ENCODE measurements at places on chromosomes 2 and 18.

DNA sequence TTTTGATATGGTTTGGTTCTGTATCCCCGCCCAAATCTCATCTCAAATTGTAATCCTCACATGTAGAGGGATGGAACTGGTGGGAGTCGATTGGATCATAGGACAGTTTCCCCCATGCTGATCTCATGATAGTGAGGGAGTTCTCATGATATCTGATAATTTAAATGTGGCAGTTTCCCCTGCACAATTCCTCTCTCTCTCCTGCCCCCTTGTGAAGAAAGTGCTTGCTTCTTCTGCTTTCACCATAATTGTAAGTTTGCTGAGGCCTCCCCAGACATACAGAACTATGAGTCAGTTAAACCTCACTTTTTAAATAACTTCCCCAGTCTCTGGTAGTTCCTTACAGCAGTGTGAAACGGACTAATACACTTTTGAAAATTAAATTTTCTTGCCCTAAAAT is 12.3 kb upstream of the KCNJ3 start:
- no peak for DNase-seq

- no peak for DNase-seq
These were observed 311.6 kb upstream of the NRP2 start for GRCh38 chr2:205370726-205371125.

GRCh38 chr2:59567151-59567550 is 986.3 kb downstream of the BCL11A start:
- DNase-seq = no peak

DNA sequence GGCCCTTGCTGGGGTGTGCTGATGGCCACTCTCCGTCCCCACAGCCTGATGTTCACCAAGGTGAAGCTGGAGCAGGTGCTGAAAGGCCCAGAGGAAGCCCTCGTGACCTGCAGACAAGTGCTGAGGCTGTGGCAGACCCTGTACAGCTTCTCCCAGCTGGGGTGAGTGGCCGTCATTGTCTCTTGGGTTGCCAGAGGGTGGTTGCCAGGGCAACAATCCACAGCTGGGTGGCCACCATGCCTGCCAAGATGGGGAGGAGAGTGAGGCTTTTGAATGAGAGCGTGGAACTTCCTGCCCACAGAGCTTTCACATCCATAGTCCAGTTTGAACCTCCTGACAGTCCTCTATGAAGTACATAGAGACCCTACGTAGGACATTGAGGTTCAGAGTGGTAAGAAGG is 108.8 kb downstream of the STPG4 start:
- DNase-seq = peak; percentile 72

DNA sequence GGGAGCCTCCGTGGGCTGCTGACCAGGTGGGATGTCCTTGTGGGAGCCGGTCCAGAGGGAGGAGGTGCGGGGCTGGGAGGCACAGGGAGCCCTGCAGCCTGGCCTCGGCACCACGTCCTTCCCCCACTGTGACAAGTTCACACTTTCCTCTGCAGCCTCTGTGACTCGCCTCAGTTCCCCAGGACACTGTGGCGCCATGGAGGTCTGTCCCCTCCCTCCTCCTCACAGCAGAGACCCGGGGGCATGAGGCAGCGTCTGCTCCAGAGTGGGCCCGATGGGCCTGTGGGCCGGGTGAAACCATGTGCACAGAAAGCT is 27.3 kb upstream of the KCNG2 start:
- DNase-seq = no peak

DNA sequence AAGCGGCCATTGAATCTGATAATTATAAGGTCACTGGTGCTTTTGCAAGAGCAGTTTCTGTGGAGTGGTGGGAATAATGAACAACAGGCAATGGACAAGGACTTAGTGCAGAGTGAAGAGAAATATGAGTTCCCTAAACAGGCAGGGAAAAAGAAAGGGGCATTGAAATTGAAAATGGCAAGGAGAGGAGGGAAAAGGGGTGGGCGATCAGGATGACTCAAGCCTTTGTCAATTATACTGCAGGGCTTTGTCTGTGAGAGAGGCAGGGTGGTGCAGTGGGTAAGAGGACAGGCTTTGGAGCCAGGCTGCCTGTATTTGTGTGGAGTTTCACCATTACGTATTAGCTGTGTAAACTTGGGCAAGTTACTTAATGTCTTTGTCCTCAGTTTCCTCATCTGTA is 29.5 kb upstream of the PAIP2B start:
- peak; percentile 36 for DNase-seq

GRCh38 chr2:108926561-108927380 is 62.2 kb downstream of the EDAR start:
- no peak for DNase-seq

DNA sequence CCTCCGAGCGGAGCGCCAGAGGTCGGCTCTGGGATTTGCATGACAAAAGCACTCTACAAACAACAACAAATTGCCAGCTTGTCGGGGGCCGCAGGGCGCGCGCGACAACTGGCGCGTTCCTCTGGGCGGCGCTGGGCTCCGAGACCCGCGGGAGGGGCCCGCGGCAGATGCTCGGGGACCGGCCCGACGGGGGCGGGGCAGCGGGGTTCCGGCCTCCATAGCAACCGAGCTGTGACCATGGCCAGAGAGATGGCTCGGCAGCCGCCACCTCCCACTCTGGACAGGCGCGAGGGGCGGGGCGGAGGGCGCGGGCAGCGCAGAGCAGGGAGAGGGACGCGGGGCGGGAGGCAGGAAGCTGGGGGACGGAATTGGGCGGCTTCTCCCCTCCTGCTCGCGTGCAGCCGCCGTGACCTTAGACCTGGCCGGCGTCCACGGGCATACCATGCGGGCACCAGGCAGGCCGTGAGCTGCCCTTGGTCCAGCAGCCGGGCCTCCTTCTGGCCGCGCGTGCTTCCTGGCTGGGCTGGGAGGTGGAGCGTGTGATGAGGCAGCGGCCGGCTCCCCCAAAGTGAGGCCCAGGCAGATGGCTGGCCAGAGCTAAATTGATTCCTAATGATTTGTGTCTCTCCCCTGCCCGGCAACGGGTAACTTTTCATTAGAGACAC is 171.5 kb downstream of the CELF4 start:
- DNase-seq = peak; percentile 95

- peak; percentile 45 for DNase-seq
These were observed 17.9 kb downstream of the CAPN10 start for GRCh38 chr2:240604291-240604938.

- no peak for DNase-seq
These were observed 292.7 kb downstream of the BCL11A start for GRCh38 chr2:60260639-60261296.

- no peak for DNase-seq
These were observed 27.1 kb upstream of the ICOS start for GRCh38 chr2:203909261-203909967.

DNA sequence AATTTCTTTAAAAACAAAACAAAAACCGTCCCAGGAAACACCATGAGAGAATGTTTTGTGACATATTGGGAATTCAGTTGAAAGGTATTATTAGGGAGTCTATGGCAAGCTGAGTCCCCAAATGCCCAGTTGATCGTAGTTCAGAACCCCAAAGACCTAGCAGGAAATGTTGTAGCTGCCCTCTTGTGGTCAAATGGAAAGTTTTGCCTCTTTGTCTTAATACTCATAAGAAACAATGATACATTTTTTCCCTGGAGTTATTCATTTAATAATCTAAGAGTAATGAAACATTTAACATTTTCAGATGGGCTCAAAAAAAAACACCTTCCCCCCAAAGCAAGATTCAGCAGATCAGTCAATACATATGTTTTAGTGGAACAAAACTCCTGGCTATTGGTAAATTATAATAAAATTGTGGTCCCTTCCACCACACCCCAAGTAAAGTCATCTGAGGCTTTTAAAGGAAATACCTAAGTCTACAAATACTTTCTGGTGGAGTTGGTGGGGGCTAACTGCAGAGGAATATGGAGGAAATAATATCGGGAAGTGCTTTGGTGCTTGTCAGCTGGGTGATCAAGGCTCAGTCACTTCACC is 37.8 kb upstream of the EFEMP1 start:
- DNase-seq = no peak

GRCh38 chr2:8543060-8543382 is 138.8 kb upstream of the ID2 start:
- no peak for DNase-seq

DNA sequence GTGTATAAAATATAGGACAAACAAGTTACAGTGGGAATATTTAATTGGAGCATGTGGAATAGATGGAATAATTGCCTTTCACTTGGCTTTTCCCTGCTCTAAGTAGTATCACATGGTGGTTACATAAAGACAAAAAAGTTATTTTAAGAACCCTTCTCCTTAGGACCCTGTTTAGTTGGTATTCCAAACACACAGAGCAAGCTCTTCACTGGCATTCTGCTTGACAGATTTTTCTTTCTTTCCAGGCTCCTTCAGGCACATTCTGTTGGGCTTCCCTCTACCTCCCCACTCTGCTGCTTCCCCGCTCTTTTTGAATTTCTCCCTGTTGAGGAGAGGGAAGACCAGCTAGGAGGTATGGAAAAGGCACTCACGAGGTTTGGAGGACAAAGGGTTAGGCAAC is 29.0 kb upstream of the DARS1 start:
- no peak for DNase-seq

DNA sequence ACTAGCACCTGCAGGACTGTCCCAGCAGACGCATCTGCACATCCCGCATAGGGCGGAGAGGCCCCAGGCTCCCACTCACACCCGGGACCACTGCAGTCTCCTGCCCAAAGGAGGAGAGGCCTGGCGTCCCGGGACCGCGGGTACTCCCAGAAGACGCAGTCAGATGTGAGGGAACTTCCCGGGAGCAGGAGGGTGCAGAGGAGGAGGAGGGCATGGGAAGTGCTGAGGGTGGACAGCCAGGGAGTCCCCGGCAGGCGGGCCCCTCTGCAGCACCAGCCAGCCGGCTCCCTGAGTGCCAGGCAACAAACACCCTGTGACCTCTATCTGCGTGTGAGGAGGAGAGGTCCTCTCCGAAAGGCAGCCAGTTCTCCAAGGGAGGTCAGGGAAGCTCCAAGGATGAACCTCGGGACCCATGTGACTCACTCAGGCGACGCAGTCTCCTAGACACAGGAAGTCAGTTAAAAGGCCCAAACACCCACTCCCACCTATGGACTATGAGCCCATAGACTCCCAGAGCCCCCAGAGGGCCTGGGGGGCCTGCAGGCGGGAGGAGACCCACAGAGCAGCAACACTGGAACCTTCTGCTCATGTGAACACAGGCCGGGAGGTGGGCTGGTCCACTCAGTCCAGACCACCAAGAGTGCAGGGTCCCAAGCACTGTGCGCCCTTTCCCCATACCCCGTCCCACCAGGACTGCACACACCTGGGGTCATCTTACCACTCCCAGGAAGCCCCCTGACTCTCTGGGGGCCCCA is 4.2 kb downstream of the PXDN start:
- no peak for DNase-seq

DNA sequence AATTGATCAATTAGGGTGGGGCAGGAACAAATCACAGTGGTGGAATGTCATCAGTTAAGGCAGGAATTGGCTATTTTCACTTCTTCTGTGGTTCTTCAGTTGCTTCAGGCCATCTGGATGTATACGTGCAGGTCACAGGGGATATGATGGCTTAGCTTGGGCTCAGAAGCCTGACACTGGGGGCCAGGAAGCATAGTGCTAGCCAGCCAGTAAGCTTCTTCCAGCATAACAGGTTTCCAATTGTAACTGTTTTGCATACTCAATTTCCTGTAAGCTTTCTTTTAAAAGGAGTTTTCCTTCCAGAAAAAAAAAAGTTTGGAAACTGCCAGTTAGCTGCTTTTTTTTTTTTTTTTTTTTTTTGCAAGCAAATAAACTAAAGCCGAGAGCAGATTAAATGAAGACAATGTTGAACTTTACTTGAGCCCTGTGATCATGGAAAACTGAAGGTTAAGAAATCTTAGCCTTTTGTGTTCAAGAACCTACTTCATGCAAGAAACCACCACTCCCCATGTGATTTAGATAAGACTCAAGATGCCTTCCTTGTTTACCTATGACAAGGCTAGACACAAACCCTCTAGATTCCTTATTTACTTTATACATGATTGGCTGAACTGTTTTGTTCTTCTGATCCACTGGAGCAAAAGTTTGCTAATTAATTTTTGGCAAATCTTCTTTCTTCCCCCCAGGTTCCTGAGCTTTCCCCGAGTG is 126.9 kb upstream of the LINC00305 start:
- no peak for DNase-seq

- DNase-seq = no peak
These were observed 29.8 kb downstream of the EML4 start for GRCh38 chr2:42199002-42199401.

DNA sequence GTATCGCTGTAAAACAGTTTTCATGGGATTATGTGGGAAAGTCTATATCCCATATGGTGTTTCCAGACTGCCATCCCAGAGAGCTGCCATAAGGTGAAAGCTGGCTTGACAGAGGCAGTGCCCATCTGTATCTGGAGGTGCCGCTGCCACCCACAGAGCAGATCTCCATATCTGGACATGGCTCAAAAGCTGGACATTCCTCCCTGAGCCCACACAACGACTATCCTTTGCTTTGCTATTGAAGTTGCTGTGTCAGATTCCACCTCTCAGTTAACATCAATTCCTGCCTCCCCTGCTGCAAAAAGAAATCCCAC is 55.2 kb downstream of the RND3 start:
- DNase-seq = no peak

- no peak for DNase-seq
These were observed 27.9 kb downstream of the IWS1 start for GRCh38 chr2:127498386-127498785.

DNA sequence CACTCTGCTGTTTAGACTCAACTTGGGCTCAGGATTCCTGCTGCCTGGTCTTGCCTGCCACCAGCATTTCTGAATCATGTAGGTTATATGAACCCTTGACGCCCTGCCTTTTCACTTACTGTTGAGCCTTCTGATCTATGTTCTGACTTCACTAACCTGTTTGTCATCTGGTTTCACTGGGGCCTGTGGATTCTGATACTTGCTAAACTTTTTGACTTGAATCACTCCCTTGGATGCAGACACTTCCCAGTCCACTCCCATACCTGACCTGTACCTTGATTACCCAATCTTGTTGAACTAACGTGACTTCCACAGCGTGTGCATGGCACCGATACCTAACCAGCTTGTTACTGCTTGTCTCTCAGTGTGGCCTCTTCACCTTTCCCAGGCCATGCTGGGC is 35.6 kb upstream of the SPAG16 start:
- no peak for DNase-seq

GRCh38 chr2:39705638-39706037 is 39.9 kb downstream of the TMEM178A start:
- no peak for DNase-seq

- DNase-seq = no peak
These were observed 303.5 kb upstream of the FIGN start for GRCh38 chr2:164039270-164039669.

- DNase-seq = no peak
These were observed 43.5 kb downstream of the KCTD1 start for GRCh38 chr18:26504831-26505230.

GRCh38 chr2:201806442-201807170 is at the start of gene CDK15:
TSS of gene CDK15 (plus strand) at chr2:201806537. CDS start at chr2:201806665, 128 bp downstream.
- no peak for DNase-seq

- DNase-seq = no peak
These were observed 604.7 kb downstream of the CBLN2 start for GRCh38 chr18:71939483-71939882.

DNA sequence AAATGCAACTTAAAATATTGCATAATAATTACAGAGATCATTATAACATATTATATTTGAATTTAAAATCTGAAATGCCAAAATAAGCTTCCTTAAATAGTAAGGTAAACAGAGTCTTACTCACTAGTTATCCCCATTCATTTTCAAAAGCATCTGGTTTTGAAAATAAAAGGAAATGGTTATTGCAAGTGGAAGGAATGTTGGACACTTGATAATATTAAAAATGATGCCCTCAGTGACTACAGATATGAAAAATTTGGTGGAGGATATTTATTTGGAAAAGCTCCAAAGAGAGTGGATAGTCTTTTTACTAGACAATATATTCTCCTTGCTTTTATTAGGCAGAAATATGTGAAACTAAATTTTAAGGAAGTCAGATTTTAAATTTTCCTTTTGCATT is 39.7 kb downstream of the CDH19 start:
- DNase-seq = no peak
